ENCODE measurements at places on chromosomes 5 and 9. TPM values are rescaled to one million over a fixed set of nuclear protein-coding genes. Genes with fewer than 3 reads are reported as not detected.

STKLD1 gene
- total RNA-seq, result 1.8 TPM

AGXT2 gene
- total RNA-seq, result 84.7 TPM

GKAP1 gene
- total RNA-seq, result 5.8 TPM

SLC4A9 gene
- total RNA-seq, result not detected

C9 gene
- total RNA-seq, result 1,698 TPM

LPAR1 gene
- total RNA-seq, result 1.5 TPM

GABRA1 gene
- not detected for total RNA-seq

TSTD2 gene
- 9.2 TPM for total RNA-seq

SPTLC1 gene
- 16.8 TPM for total RNA-seq

HRH2 gene
- 0.84 TPM for total RNA-seq

CBY3 gene
- not detected for total RNA-seq

SNCAIP gene
- 0.53 TPM for total RNA-seq

NNT gene
- 250 TPM for total RNA-seq

RNF180 gene
- 6.7 TPM for total RNA-seq

CDX1 gene
- total RNA-seq, result not detected

KLF9 gene
- total RNA-seq, result 8.7 TPM

GNAQ gene
- 15.8 TPM for total RNA-seq

GZMA gene
- 2.0 TPM for total RNA-seq

CARTPT gene
- total RNA-seq, result not detected

TAF1L gene
- total RNA-seq, result not detected

OBP2B gene
- not detected for total RNA-seq

ZDHHC11 gene
- total RNA-seq, result 1.7 TPM

CD180 gene
- 0.44 TPM for total RNA-seq

ZDHHC12 gene
- total RNA-seq, result 44.1 TPM

ACOT12 gene
- total RNA-seq, result 115 TPM

CSF1R gene
- 23.1 TPM for total RNA-seq

C5orf58 gene
- total RNA-seq, result not detected

ORM2 gene
- 3,440 TPM for total RNA-seq

FAM200C gene
- 1.2 TPM for total RNA-seq

SPATA31C1 gene
- not detected for total RNA-seq

NEURL1B gene
- total RNA-seq, result 5.1 TPM

SLC36A2 gene
- not detected for total RNA-seq

TMEFF1 gene
- total RNA-seq, result not detected

CA9 gene
- 0.97 TPM for total RNA-seq

MTMR12 gene
- 14.9 TPM for total RNA-seq

TICAM2 gene
- 0.31 TPM for total RNA-seq

GABRB2 gene
- total RNA-seq, result not detected

NUTM2G gene
- not detected for total RNA-seq

DOLPP1 gene
- 14.8 TPM for total RNA-seq

HSPA9 gene
- total RNA-seq, result 453 TPM

FBN2 gene
- total RNA-seq, result 0.46 TPM

SPATA31E1 gene
- not detected for total RNA-seq

EQTN gene
- total RNA-seq, result not detected

LCN15 gene
- not detected for total RNA-seq

GFI1B gene
- total RNA-seq, result 0.39 TPM

KLF4 gene
- total RNA-seq, result 1.7 TPM

NAIP gene
- 7.3 TPM for total RNA-seq
